Osteoblast (primary cell): ENCODE measurements at places on chromosomes 6 and 20. TPM values are rescaled to one million over a fixed set of nuclear protein-coding genes. Genes with fewer than 3 reads are reported as not detected.
A peak's percentile ranks its signal among the peaks of the same experiment; 100 is the strongest.

DNA sequence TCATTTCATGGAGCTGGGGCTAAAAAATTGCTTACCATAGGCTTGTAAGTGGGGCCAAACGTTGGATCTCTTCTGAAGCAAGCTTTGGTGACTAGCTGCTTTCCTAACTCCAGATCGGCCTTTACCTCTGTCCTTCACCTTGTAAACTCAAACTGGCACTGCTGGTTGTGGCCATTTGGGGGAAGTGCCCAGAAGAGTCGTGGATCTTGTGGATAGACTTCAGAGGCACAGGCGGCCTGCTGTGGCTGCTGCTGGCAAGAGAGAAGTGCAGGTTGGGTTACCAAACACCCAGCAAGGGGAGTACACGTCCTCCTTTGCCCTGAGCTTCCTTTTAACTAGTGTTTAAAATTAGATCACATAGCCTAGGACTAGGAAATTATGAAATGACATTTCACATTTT lies 36.8 kb upstream of the KLHL31 start:
- H3K27ac ChIP-seq = no peak overlapping the region
- no peak for DNase-seq
- no peaks in the 10 kb centered on the region for H3K4me1 ChIP-seq
- H3K36me3 ChIP-seq = no peaks in the 10 kb centered on the region
- H3K4me3 ChIP-seq = no peak overlapping the region

GRCh38 chr20:25076731-25077609 lies 5.0 kb downstream of the VSX1 start:
- H3K36me3 ChIP-seq = no peaks in the 10 kb centered on the region
- H3K4me3 ChIP-seq = peak overlapping the region; percentile 55

DNA sequence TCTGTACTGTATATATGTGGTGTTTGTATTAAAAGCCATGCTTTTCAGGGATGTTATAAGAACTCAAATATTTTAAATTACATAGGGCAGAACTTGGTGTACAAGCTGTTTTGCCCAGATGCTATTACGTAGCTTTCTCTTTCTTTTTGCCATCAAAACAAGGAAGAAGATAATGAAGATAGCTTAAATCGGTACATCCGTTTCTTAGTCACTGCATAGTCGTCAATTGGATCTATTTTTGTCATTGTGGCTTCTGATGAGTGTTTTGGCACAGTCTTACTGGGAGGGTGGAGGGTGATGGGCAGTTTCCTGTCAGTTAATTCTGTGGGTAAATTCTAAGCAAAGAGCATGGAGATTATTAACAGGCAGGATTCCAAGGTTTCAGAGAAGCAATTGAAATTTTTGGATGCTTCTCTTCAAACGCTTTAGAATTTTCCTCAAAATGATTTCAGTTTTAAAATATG lies 649.1 kb upstream of the GJE1 start:
- peaks cover 25% of the 10 kb centered on the region for H3K4me1 ChIP-seq
- no peaks in the 10 kb centered on the region for H3K36me3 ChIP-seq
- peak overlapping the region; percentile 90 for H3K27ac ChIP-seq
- peak overlapping the region; percentile 65 for H3K4me3 ChIP-seq
- DNase-seq = peak; percentile 39

The C6orf141 gene
- total RNA-seq = not detected in 2 replicates
